ENCODE measurements at places on chromosomes 12 and 14.
A peak's percentile ranks its signal among the peaks of the same experiment; 100 is the strongest.

DNA sequence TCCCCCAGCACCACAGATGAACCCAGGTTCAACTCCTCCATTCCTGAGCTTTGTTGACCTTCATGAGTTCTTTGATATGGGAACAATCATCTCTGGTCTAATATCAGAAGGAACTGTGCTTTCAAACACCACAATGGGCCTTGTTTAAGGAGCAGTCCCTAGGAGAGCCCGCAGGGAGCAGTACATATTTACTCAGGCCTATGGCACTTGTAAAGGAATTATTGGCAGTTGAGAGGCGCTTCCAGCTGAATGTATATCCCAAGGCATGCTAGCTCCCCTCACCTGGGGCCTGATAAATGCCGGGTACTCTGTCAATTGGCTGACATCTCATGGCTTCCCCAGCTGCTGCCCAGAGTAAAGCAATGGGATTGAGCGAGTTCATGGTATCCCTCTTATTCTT is 76.2 kb downstream of the ZFP36L1 start:
- DNase-seq = no peak

GRCh38 chr14:75094896-75095295 is 25.5 kb downstream of the ZC2HC1C start:
- no peak for DNase-seq

- DNase-seq = no peak
Measured at GRCh38 chr12:26406813-26407212, 211.4 kb downstream of the SSPN start.

- DNase-seq = no peak
Measured at GRCh38 chr14:24425704-24426103, 3.8 kb downstream of the CBLN3 start.

- DNase-seq = no peak
Measured at GRCh38 chr12:62653740-62654139, 187.1 kb downstream of the MON2 start.

- DNase-seq = no peak
Measured at GRCh38 chr14:86153480-86153879, 623.5 kb downstream of the FLRT2 start.

- no peak for DNase-seq
Measured at GRCh38 chr12:105944628-105945027, 194.1 kb downstream of the NUAK1 start.

GRCh38 chr12:26231470-26231869 is 36.1 kb downstream of the SSPN start:
- no peak for DNase-seq

GRCh38 chr12:127494961-127495915 is 771.7 kb upstream of the TMEM132C start:
- DNase-seq = no peak

GRCh38 chr12:130644146-130644545 is 72.0 kb downstream of the RIMBP2 start:
- DNase-seq = no peak

DNA sequence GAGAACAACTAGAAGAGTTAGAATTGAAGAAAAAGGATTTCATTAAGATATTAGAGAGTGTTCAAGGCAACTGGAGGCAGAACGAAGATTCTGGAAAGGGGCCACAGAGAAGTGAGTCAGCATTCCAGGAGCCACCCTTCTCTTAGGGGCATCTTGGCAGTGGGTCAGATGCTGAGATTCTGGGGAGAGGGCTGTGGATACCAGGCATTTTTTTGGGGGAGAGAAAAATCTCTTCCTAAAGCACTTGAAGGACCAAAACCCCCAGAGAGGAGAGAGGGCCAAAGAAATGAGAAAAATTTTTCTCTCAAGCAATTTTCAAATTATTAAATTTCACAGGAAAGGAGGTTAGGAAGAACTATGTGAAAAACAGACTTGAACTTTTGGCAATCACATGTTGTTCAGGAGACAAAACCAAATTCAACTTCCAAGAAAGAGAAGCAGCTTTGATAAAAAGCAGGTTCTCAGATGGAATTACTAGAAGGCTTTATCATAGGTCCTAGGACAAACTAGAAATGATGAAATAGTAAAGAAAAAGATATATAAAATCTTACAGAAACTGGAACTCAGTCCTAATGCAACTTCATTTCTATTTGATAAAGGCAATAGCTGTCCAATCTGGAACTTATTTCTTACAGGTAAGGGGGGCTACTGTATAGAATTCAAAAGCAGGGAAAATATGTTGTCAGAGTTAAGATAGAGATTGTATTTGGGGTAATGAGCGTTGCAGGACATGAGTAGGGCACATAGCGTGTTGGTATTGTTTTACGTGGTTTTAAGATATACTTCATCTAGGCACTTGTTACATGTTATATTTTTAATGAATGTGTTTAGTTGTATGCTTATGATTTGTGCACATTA is 1.1 kb upstream of the CLEC2D start:
- no peak for DNase-seq

GRCh38 chr14:95211721-95212504 is 54.6 kb upstream of the DICER1 start:
- no peak for DNase-seq

DNA sequence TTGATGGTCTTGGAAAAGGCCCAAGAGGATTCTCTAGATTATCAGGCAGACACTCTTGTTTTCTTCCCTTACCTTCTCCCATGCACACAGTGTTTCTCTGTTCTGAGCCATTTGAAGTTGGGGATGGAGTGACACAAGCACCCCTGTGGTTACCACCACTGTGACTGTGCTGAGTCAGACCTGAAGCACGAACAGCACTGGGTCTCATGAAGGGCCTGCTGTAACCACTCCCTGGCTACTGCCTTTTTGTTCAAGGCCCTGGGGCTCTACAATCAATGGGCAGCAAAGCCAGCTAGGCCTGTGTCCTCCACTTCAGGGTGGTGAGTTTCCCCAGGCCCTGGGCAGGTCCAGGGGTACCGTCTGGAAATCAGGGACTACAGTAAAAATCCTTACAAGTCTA is 65.5 kb downstream of the TSPAN8 start:
- no peak for DNase-seq

DNA sequence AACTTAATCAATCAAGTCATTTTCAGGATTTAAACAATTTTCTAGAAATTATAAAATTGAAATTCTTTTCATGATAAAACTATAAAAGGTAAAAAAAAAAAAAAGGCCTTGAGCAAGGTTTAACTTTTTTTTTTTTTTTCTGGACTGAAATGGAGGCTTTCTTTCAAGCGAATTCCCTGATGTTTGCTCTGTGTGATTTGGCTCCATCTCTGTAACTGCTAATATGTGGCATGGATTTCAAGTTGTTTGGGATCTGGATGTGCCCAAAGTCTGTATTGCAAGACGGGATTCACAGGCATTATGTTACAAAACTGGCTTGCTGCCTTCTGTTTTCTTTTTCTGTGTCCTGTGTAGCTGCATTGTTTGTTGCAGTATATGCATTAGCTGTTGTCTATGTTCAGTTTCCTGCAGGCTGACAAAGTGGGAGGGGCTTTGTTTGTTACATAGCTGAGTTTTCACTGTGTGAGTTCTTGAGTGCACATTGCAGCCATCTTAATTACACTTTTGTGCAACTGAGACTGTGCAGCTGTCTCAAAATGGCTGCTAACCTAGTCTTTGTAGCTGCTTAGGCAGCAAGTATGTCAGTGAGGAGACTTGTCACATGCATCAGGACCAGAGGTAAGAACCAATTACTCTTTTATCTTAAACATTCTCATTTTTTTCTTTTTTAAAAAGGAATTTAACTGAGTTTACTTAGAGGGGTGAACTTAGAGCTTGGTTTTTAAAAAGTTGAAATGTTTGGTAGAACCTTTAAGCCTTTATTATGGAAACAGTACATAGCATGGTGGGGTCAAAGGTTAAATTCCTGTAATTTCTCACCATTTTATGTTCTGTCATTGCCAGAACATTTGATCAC is 19.5 kb downstream of the ATF7IP start:
- DNase-seq = peak; percentile 83

DNA sequence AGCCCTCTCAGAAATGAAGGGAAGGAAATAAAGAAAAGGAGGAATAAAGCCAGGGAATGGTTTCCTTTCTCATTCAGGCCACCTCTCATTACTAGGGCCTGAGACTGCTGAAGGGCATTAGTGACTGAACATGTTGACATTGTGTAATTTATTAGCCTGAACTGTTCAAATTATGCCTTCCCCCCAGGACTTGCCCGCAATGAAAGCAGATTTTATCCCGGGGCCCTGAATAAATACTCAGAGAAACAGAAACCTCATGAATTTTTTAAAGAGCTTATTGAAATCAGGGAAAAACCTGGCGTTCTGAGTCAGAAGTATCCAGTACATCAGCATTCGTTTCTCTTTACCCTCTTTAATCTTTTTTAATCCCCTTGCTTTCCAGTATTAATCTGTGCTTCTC is 35.9 kb upstream of the WSCD2 start:
- no peak for DNase-seq

GRCh38 chr12:2652401-2653081 is 142.2 kb upstream of the FKBP4 start:
- no peak for DNase-seq

DNA sequence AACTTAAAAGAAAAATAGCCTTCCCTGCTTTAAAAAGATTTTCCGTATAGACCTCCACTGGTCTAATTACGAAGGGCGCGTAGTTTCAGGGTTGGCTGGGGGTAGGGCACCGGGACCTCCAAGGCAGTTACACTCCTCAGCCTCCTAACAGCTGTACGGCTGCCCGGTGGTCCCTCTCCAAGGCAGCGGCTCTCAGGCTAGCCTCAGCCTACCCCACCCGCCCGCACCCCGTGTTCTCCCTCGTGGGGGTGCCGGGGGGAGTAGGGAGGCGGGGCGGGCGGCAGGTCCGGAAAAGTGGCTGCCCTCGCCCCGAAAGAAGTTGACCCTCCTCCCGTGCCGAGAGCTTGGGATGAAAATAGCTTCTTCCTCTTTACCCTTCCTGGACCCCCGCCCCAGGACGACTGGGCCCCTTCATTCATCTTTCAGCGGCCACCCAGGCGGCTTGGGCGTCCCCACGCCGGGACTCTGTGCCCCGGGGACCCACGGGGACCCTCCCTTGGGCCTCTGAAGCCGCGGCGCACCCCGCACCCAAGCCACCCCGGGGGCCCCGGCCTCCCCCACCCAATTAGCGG is 991 bp upstream of the RCOR1 start:
- no peak for DNase-seq

GRCh38 chr14:70350078-70350477 is 9.4 kb downstream of the COX16 start:
- no peak for DNase-seq

DNA sequence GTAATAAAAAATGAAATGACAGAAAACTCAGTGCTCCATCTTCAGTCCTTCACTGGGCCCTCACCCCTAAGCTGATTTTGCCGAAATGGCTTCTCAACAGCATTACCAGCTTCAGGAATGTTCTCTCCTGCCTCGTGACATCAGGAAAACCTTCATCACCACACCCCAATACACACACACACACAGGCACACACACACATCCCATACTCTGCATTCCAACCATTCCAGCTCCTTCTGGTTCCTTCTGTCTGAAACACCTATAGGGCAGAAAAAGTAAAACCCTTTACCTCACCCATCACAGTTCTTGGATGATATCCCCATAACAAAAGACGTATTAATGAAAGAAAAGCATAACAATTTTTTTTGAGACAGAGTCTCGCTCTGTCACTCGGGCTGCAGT is 75.9 kb downstream of the CCDC60 start:
- no peak for DNase-seq

- DNase-seq = peak; percentile 71
Measured at GRCh38 chr12:1594006-1594260, 448 bp downstream of the FBXL14 start.

DNA sequence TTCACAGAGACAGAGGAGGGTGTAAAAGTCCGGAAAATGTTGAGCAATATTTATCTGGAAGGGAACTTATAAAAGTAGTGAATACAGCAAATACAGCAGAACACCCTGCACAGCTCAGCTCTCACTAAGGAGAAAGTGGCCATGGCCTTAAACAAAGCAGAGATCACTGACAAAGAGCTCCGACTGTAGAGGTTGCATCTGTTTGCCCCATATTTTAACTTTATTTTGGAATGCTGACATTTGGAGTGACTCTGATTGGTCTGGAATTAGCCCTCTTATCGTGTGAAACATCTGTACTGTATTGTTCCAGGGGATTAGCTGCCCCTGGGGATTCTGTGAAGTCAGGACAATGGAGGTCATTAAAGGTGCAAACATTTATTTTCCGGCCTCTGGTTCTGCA is 1275.7 kb upstream of the FLRT2 start:
- no peak for DNase-seq

Measured in NCI-H2081 (cell line).